ENCODE measurements at places on chromosomes 16 and 17. TPM values are rescaled to one million over a fixed set of nuclear protein-coding genes. Genes with fewer than 3 reads are reported as not detected.

Gene CRHR1
- total RNA-seq: 0.36 TPM

- no peak for DNase-seq
Measured at GRCh38 chr17:59746849-59747445, 39.5 kb downstream of the VMP1 start.

- DNase-seq: no peak
Measured at GRCh38 chr17:3335876-3336275, 37.7 kb upstream of the OR3A1 start.

GRCh38 chr16:27384425-27384824 is 17.5 kb upstream of the IL21R start:
- no peak for DNase-seq

- no peak for DNase-seq
Measured at GRCh38 chr16:58451945-58452401, 48.0 kb upstream of the NDRG4 start.

DNA sequence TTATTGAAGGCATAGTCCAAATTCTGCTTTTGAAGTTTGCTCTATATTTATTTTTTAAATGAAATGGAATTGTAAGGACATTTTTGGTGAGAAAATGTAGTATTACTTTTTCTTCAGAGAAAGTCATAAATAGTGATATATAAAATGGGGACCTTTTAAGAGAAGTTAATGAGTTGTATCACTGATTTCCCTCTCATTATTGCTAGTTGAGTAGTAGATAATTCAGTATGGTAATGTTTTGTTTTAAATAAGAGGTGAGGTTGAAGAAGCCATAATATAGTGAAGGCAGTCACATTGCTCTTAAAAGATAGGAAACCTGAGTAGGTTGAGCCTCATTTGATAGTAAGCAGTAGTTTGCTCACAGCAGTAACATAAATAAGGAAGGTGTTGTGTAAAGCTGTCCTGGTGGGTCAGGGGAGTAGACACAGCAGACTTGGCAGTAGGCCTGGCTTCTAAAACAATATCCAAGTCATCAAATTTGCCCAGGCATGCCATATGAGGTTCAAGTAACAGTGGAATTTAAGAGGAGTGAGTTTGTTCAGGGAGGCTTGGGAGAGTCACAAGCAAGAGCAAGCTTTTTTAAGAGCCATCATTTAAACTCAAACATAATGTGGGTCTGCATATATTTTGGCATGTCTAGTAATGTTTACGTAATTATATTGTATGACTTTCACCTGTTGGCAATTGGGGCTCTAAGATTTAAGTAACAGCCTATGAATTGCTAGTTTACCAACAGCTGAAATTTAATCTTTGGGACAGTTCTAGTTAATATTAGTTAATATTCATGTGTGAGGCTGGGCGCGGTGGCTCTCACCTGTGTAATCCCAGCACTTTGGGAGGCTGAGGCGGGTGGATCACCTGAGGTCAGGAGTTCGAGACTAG is 6.5 kb downstream of the NFATC3 start:
- no peak for DNase-seq

GRCh38 chr17:36036235-36036634 is 18.5 kb upstream of the CCL23 start:
- no peak for DNase-seq

GRCh38 chr16:87160701-87161337 is 156.4 kb downstream of the C16orf95 start:
- no peak for DNase-seq

Gene KRTAP4-6
- not detected for total RNA-seq

DNA sequence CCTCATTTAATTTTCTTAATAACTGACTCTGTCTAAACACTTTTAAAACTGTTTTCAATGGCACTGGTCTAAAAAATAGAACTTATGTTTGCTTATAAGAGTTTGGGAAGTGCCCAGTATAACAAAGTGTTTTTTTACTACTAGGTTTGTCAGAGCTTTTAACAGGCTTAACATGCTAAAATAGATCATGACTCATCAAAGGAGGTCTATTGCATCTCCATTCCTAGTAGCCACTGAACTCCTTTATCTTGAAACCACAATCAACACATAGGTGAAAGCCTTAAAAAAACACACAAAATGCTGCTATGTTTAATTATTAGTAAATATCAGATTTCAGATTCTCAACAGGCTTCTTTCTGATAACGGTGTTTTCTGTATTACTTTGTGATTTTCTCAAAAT is 196.4 kb upstream of the KIF2B start:
- DNase-seq: no peak

DNA sequence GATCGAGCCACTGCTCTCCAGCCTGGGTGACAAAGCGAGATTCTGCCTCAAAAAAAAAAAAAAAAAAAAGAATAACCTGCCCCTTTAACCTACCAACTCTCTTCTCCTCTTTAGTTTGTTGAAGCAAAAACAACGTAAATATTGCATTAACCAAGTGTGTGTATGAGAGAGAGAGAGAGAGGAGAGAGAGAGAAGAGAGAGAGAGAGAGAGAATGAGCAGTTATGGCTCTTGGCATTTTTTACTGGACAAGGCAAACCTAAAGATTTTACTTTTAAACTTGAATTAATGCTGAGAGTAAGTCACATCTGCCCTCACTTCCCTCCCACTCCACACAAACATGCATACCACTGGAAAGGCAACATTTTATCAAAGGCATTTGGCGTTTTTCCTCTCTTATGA is 3.0 kb upstream of the SLFN5 start:
- DNase-seq: no peak

DNA sequence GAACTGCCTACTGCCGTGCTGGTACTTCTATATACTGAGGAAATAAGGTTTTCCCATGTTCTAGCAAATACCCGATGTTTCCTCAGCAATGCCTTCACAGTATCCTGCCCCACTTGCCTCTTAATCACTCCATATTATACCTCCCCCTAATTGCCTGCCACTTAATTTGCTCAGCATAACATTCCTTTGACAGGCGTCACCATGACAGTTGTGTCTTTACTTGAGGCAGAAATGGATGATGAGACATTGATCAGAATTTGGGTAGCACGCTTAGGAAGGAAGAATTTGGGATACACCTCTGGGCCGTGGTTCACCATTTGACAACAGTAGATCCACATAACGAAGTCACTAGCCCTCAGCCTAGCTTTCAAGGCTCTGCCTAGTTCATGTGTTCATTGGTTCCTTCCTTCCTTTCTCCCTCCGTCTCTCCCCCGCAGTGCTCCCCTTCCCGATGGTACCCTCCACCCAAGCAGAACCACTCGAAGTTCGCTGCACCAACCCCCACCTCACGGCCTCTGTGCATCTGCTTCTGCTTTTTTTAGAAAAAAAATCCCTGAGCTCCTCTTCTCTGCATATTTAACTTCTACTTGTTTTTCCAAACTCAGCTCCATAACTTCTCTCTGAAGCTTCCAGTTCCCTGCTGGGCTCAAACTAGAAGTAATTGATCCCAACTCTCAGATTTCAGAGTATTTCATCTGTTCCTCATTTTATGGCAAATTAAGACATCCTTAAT is 19.4 kb downstream of the IQCK start:
- DNase-seq: no peak

DNA sequence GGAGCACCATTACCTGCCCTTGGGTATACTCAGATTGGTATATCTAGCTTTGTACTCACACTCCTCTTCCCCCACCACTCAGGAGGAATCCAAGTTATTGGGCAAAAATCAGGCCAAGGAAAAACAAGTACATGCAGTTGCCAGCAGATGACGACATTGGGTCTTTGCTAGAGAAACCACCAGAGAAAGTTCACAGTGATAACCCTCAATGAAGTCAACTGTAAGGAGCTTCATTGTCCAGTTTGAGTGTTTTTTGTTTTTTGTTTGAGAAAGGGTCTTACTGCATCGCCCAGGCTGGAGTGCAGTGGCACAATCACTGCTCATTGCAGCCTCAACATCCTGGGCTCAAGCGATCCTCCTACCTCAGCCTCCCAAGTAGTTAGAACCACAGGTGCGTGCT is 34.6 kb upstream of the TOX3 start:
- no peak for DNase-seq

- DNase-seq: no peak
Measured at GRCh38 chr16:67260426-67261063, 11.8 kb downstream of the SLC9A5 start.

GRCh38 chr16:9409560-9410493 is 318.4 kb downstream of the HAPSTR1 start:
- DNase-seq: no peak

DNA sequence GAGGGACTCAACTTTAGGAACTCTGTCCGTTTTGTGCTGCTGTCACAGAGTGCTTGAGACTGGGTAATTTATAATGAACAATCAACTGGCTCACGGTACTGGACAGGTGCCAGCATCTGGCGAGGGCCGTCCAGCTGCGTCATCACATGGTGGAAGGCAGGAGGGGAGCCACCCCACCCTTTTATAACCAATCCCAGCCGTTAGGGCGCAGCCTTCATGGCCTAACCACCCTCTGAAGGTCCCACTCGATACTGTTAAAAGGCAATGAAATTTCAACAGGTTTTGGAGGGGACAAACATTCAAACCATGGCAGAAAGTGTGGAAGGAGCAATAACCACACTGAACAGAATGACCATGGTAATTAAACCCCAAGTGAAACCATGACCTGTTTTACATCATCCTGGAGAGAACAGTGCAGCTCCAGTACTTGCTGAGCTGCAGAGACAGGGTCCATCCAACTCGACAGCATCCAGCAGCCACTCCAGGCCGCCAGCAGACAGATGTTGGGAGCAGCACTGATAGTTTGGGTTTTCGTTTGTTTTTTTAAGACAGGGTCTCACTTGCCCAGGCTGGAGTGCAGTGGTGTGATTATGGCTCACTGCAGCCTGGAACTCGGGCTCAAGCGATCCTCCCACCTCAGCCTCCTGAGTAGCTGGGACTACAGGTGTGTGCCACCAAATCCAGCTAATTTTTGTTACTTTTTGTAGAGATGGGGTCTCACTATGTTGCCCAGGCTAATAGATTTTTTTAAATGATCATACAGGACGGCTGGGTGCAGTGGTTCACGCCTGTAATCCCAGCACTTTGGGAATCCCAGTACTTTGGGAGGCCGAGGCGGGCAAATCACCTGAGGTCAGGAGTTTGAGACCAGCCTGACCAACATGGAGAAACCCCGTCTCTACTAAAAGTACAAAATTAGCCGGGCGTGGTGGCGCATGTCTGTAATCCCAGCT is 11.0 kb downstream of the CHMP6 start:
- no peak for DNase-seq

Gene PLA2G10
- total RNA-seq: not detected

GRCh38 chr17:42608305-42609181 is 631 bp downstream of the RETREG3 start:
- no peak for DNase-seq

Gene ZNF48
- total RNA-seq: 24.2 TPM

DNA sequence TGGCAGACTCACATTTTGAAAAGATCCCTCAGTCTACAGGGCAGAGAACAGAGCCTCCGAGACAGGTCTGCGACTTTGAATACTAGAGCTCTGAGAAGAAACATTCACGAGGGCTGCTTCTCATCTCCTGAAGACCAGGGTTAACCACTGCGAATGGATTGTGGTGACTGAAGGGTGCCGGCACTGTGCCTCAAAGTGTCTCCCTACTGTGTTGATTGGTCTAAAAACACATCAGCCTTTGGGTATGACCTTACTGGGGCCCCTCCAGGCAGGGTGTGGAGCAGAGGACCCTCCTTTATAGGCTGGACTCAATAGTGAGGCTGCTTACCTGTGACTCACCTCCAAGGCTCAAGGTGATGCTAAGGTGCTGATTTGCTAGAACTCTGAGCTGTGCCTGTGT is 2.6 kb upstream of the LGALS9 start:
- no peak for DNase-seq

DNA sequence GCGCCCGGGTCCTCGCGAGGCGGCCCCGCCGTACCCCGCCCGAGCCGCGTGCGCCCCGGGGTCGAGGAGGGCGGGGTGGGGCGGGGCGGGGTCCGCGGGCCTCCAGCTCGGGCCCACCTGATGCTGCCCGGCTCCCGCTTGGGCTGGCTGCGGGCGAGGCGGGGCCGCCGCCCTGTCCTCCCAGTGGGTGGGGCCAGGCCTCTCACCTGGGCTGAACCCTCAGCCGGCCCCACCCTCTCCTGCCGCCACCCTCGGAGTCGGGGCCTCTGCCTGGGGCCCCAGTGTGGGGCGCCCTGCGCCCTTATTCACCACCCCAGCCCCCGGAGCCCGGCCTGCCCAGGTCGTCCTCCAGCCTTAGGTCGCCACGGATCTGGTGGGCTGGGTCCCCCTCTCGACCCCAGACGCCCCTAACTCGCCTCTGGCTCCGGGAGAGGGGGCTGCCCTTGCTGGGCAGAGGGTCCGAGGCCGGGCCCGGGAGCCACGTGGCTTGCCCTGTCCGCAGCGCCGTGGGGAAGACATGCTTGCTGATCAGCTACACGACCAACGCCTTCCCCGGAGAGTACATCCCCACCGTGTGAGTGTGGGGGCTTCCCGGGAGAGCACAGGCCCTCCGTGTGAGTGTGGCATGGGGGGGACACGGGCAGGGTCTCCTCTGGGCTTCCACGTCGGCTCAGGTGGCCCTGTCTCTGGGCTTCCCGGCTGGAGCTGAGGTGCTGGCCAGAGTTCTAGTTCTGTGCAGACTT is 578 bp downstream of the RAC3 start:
- no peak for DNase-seq

GRCh38 chr17:14245002-14245401 is 8.3 kb upstream of the CDRT15 start:
- DNase-seq: no peak

Gene EXOC3L1
- total RNA-seq: not detected

Gene FZD2
- total RNA-seq: 82.1 TPM

GRCh38 chr16:87367529-87367928 is 16.0 kb downstream of the FBXO31 start:
- DNase-seq: no peak

DNA sequence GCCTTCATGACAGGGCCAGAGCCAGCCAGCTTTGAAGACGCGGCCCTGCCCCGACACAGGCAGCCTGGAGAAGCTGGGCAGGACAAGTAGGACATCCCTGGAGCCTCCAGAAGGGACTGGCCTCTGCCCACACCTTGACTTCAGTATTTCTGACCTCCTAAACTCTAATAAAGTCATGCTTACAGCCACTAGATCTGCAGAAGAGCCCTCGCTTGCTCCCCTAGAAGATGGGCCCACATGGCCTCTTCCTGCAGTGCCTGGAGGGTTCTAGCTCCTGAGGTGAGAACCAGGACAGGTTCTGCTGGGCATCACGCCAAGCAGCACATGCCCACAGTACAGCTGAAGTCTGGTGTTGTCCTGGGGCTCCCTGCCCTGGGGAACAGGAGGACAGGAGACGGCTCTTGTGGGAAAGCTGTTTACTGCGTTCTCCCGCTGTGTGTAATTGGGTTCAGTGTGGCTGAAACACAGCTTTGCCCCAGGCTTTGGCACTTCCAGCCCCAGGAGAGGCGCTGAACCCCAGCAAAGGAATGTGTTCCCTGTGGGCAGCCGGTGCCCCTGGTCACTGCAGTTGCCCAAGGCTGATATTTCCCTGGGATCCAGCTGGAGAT is 2.6 kb downstream of the APRT start:
- DNase-seq: no peak

Gene PERCC1
- not detected for total RNA-seq

DNA sequence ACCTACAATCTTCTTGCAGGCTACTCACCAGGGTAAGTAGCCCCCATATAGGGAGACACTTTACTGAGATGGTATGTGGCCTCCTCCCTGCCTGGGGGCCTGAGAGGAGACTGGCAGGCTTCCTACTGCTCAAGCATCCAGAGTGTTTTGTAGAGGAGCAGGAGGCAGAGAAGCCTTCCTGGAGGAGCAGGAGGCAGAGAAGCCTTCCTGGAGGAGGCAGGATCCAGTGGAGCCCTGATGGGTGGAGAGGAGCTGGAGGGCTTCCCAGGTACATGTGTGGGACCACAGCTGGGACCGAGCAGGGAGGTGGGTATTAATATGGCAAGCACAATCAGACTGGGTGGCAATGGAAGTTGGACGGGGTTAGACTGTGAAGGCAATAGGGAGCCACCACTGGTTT is 2.1 kb upstream of the ADGRG5 start:
- no peak for DNase-seq

Gene PIK3R5
- total RNA-seq: 0.25 TPM

- no peak for DNase-seq
Measured at GRCh38 chr16:2154533-2155090, 970 bp upstream of the TRAF7 start.
